ENCODE measurements at places on chromosomes 4 and X.

DNA sequence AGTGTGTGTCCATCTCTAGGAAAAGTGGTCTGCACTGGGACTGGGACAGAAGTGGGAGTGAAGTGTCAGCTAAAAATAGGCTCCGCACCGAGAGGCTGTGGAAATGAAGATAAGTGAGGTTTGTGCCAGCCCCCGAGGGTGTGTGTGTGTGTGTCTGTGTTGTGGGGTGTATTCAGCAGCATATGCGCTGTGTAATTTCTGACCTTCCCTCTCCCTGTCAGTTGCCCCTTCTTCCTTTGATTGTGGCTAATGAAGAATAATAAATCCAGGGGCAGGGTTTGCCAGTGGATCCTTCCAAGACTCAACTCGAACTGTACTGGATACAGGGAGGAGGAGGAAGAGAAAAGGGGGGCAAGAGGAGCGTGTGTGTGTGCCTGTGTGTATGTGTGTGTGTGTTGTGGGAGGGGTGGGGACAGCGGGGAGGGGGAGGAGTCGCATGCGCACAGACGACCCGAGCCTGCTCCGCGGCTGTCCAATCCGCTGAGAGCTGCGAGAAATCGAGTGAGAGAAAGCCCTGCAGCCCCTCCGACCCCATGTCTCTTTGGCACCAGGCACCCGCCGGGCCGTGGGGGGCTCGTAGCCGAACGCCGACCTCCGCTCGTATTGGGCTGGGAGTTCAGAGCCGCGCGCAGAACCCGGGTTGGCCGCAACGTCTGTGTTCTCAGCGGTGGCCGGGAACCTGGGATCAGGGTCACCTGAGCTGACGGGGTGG, 916 bp upstream of the POU4F2 start:
- no peak for DNase-seq

GRCh38 chr4:106624671-106625070, 256.1 kb upstream of the GIMD1 start:
- no peak for DNase-seq

DNA sequence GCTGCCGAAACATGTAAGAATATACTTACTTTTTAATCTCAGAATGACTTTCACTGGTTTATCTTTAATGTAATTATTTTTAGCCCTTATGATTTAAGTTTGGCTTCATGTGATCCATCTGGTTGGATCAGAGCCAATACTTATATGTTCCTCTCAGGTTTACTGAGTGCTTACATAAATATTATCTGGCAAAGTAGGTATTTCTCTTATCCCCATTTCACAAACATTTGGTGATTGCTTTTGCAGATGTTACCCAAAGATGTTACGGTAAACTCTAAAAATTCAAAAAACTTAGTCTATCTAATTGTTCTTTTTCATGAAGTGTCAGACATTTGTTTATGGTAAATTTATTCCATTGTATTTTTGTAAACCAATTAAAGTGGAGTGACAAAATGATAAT, 115.0 kb upstream of the TLL1 start:
- DNase-seq: no peak

DNA sequence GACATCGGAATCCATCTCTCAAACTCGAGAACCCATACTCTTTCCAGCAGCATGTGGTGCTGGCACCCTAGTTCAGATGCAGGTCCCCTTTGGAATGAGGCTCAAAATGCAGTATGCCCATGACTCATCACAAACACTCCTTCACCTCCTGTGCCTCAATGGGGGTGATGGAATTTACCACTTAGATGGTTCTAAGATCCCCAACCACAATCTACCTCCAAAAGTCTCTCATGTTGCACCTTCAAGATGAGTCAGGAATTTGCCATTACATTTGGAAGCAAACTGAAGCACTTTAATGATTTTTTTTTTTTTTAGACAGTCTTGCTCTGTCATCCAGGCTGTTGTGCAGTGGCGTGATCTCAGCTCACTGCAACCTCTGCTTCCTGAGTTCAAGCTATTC, 8.5 kb upstream of the MID1 start:
- no peak for DNase-seq

DNA sequence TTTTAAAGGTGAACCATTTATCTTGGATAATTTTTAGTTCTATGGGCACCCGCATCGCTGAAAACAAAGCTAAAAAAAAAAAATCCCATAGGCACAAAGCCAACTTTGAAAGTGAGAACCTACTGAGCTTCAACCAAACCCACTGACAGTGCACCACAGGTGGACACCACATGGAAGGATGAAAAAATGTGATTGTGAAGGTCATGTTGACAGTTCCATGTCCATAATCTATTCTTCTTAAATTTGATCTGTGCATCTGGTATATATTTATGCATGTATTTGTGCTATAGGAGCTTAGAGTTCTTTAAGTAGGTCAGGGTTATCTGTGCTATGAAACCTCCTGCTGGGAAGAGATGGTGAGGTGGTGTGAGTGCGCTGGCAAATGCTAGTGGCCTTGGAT, 374.3 kb downstream of the SPRY1 start:
- no peak for DNase-seq

Measured in left lobe of liver (tissue), 2 donors.